ENCODE measurements at places on chromosomes 2 and 18.

DNA sequence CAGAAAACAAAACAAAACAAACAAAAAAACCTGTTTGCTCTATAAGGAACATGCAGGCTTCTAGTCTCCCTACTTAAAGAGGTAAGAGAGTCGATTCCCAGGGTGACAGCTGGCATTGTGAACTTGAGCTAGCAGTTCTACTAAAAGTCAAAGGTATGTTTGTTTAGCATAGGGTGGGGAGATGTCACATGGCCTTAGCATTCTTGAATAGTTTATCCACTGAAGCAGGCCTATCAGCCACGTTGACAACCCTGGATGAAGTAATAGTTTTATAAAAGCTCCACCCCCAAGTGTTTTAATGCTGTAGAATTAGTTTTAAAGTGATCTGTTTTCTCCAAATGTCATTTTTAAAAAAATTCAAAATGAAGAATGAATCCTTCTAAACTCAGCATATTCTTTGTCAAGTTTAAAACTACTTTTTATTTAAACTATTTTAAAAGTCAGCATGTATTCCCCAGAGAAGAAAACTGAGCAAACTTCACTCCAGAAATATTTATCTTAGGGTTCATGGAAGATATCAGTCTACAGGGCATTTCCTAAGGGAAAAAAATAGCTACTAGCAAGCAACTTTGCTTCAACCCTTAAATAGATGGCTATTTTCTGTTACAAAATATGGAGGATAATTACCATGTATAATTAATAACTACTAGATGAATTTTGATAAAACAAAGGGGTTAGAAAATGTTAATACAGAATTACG, 1.7 kb downstream of the MYOM1 start:
- DNase-seq: no peak

- DNase-seq: no peak
These were observed 7.2 kb downstream of the NCL start for GRCh38 chr2:231457101-231457500.

DNA sequence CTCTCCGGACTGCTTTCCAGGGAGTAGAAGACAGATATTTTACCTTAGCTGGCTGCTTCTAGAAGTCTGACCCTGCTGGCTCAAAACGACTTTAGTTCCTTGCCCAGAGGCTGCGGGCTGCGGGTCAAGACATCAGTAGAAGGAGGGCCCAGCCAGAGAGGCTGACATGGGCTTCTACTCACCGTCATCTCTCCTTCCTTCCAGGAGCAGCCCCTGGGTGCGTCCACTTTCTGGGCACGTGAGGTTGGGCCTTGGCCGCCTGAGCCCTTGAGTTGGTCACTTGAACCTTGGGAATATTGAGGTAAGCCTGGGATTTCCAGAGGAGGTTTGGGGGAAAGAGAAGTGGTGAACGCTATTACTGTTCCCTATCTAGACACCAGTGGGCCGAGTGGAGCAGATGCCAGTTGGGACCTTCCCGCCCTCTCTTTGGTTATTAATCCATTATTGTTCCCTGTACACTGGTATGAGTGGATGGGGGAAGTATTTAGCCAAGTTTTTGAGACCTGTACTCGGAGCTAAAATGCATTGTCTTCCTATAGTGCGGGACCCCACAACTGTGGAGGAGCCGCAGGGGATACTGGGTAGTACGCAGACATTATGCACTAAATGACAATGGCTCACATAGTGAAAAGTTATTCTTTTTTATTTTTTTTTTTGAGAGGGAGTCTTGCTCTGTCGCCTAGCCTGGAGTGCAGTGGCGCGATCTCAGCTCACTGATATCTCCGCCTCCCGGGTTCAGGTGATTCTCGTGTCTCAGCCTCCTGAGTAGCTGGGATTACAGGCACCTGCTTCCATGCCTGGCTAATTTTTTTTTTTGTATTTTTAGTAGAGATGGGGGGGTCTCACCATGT, 26.3 kb upstream of the CASP8 start:
- DNase-seq: no peak

DNA sequence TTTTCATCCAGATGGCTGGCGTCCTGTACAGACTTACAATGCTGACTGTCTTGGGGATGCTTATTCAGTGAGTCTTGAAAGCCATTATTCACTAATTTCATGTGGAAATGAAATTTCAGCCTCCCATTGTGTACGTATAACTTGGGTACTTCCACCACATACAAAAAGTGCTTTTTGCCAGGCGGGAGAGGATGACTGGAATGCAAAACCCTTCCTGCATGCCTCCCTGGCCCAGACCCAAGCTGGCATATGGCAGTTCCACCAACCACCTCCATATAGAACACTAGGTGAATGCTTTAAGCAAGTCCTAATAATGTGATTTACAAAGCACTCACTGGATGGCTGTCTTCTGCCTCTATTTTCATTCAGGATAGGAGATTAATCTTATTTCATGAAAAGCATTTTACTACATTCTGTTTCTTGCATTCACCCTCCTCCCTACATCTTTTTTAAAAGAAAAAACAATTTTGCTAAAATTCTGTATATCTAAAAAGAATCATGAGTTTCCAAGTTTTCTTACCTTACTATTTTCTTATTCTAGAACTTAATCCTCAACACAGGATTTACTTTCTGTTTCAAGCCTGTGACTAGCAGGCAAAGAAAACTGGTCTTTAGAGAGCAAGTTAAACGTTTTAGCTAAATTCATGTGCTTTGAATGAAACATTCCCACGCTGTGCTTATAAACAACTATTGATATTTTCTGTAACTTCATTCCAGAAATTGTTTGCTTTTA, 327.6 kb downstream of the NCKAP5 start:
- no peak for DNase-seq

- DNase-seq: no peak
These were observed 47.0 kb upstream of the MSH6 start for GRCh38 chr2:47735912-47736311.

DNA sequence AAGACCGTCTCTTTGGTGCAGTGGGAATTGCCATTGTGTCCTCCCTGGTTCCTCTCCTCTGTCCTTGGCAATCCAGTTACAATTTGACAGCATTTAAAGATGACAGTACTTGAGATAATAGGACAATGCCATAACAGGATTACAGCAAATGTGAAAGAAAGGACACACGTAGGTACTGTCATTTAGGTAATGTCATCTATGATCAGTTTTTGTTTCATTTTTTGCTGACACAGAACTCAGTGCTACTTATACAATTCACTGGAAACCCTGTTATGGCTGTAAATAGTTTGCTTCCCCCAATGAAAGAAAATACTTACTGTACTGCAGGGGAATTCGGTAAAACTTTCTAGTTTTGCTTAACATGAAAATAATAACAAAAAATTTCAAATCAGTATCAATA, 65.2 kb downstream of the BCL11A start:
- no peak for DNase-seq

DNA sequence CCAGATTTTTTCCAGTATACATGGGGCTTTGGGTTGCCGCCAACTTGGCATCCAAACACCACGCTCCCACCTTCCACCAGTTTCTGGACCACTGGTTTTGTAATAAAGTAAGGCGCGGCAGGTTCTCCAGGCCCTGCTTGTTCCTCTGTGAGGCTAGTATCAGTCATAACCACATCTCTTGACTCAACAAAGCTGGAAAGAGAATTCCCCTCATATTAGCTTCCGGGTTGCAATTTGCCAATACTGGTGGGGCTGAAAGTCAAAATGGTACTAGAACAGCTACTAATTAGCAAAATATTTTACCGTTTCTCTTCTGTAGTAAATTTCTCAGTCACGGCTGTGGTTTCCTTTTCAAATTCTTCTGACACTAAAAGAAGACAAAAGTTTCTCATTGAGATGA, 25.0 kb downstream of the TTN start:
- no peak for DNase-seq

DNA sequence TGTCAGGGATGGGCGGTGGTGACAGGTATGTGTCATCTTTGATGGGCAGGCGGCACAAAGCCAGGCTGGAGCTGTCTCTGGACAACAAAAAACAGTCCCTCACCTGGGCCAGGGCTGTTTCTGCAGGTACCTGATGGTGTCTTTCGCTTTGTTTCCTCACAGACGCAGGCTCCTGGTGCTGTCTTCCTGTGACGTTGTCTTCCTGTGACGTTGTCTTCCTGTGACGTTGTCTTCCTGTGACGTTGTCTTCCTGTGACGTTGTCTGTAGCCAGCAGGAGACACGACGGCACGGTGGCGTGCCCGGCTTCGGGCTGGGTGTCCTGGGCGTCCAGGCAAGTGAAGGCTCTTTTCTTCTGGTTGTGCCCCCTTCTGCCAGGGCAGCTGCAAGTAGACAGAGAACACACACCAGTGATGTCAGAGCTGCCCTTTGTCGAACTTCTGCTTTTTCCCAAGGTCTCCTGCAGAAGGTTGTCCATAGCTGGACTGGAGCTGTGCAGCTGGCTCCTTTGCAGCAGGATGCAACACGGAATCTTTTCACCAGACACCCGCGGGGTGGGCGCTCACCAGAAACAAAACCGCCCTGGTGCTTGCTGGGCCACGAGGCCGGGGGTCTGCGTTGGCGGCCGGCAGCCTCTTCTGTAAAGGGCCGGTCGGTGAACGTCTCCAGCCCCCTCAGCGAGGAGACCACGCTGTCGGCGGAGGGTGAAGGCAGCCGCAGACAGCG, 21.1 kb downstream of the GPR35 start:
- no peak for DNase-seq

GRCh38 chr18:54159906-54160305, 64.6 kb downstream of the MBD2 start:
- no peak for DNase-seq

- DNase-seq: no peak
These were observed 17.2 kb upstream of the TNP1 start for GRCh38 chr2:216877085-216877484.

DNA sequence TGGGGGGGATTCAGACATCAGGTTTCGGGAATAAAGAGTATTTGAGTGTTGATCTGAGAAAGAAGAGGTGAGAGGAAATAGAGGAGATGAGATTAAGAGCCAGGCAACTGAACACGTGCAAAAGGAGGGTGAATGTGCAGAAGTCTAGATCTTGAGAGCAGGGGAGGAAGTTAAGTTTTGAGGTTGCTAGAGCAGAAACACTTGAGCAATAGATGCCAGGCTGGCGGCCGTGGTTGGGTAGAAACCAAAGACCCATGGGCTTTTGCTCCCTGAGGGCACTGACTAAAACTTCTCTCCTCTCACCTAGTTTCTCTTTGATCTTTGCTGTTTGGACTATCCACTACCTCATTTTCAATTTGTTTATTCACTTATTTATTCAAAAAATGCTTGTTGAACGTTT, 116.0 kb downstream of the CDC42EP3 start:
- no peak for DNase-seq

DNA sequence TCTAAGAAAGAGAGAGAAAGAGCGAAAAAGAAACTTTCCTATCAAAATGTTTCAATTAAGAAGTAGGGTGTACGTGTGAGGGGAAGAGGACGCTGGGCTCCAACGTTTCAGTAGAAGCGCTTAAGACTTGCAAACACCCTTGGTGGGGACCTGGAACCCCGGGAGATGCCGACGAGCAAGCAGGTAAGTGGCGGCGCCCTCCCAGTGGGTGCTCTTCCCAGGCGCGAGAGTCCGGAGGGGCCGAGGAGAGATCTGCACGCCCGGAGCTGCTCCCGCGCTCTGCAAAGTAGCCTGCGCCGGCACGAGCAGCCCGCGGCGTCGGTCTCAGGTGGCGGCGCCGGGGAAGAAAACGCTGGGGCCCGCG, 678 bp upstream of the OTX1 start:
- no peak for DNase-seq

DNA sequence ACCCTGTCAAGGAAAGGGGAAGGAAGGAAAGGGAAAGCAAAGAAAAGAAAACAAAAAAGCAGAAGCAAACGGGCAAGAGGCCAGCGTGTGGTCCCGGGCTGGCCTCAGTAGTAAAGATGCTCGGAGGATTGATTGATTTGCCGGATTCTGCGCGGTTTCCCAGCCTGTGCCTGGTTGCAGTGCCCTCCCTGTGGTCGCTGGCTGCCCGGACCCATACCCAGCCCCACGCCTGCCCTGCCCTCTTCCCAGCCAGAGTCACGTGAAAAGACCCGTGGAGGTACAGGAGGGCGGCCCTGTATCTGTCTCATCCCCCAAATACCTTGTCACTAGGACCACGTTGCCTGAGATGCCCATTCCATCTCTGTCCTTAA, 55.1 kb upstream of the IMP4 start:
- DNase-seq: no peak

- DNase-seq: no peak
These were observed 35.4 kb upstream of the MPPE1 start for GRCh38 chr18:11943551-11943950.

DNA sequence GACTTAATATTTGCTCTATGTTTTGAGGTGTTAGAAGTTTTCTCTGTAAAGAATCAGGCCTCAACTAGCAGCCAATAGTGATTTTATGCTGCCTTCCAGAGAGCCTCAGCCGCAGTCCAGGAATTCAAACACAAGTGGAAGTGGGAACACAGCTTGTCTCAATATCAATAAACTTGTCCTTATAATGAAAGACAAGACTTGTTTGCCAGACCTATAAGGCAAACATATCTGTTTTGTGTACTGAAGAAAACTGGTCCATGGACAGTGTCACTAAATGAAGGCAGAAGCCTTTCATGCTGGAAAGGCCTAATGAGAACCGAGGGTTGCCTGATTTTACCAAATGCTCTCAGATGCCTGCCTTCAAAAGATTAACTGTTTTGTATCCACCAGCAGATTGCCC, 182.2 kb downstream of the EPHA4 start:
- DNase-seq: no peak

DNA sequence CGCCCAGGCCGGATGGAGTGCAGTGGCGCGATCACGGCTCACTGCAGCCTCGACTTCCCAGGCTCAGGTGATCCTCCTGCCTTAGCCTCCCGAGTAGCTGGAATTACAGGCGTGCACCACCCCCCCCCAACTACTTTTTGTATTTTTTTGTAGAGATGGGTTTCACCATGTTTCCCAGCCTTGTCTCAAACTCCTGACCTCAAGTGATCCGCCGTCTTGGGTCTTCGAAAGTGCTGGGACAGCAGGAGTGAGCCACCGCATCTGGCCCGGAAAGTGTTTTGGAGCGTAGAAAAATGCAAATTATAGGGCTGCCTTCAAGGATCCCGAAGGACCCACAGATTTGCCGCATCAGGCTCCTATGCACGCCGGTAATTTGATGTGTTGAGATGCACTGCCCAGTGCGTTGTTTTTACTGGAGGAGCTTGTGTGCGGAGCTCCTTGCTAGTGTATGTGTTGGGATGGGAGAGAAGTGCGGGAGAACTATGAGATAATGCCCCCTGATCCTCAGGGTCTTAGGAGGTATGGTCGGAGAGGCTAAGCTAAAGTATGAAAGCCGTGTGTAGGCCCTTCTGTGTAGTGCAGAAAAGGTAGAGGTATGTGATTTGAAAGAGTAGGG, 1.2 kb upstream of the CLASP1 start:
- no peak for DNase-seq

DNA sequence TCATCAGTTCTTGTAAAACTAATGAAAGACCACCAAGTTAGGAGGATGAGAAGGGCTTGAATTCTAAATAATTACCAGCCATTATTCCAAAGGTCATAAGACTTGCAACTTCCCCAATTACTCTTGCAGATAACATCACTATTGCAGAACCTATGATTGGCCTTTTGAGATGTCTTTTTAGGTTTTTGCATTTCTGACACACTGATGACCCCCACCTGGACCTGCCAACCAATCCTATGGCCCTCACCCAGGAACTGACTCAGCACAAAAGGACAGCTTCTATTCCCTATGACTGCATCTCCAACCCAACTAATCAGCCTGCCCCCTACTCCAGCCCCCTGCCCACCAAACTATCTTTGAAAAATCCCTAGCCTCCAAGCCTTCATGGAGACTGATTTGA, 111.5 kb upstream of the COPS8 start:
- no peak for DNase-seq

- no peak for DNase-seq
These were observed 118.9 kb upstream of the ARL5A start for GRCh38 chr2:151946899-151947812.

- no peak for DNase-seq
These were observed 6.9 kb upstream of the CXCR4 start for GRCh38 chr2:136124805-136125204.

GRCh38 chr2:2875831-2876230, 501.8 kb downstream of the EIPR1 start:
- DNase-seq: no peak
